ENCODE measurements at places on chromosomes 3 and 15. TPM values are rescaled to one million over a fixed set of nuclear protein-coding genes. Genes with fewer than 3 reads are reported as not detected.

SGO1 gene
- total RNA-seq = 19.4 TPM

DNA sequence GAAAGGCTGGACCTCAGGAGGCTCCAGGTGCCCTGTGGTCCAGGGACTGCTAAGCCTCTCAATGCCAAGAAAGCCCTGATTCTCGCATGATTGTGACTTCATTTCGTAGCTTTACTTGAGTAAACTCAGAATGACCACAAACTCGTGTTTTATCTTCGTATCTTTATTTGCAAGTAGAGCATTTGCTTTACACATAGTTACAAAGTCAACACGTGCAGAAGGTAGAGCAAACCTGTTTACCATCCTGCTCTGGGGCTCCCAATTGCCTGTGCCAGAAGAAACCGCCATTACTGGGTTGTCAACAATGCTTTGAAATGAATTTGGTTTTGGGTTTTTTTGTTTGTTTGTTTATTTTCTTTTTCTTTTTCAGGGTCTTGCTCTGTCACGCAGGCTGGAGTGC lies 5.8 kb upstream of the MESP1 start:
- H3K27me3 ChIP-seq = no peaks in the 10 kb centered on the region
- no peak overlapping the region for H3K4me3 ChIP-seq
- DNase-seq = no peak
- H3K27ac ChIP-seq = no peak overlapping the region

- H3K36me3 ChIP-seq = no peaks in the 10 kb centered on the region
- no peaks in the 10 kb centered on the region for H3K27me3 ChIP-seq
- no peak overlapping the region for H3K27ac ChIP-seq
- H3K4me3 ChIP-seq = no peak overlapping the region
- no peak for DNase-seq
Measured at GRCh38 chr15:71753346-71753745, 57.0 kb upstream of the NR2E3 start.

GRCh38 chr3:184339001-184339400 lies 1.6 kb downstream of the FAM131A start:
- no peaks in the 10 kb centered on the region for H3K27me3 ChIP-seq
- H3K27ac ChIP-seq = no peak overlapping the region
- H3K4me3 ChIP-seq = no peak overlapping the region
- peaks cover 19% of the 10 kb centered on the region for H3K4me1 ChIP-seq
- no peak for DNase-seq

GNL3 gene
- 233 TPM for total RNA-seq

HOMER2 gene
- total RNA-seq = 14.1 TPM

- H3K4me1 ChIP-seq = no peaks in the 10 kb centered on the region
- DNase-seq = no peak
- H3K4me3 ChIP-seq = no peak overlapping the region
- no peaks in the 10 kb centered on the region for H3K36me3 ChIP-seq
- no peaks in the 10 kb centered on the region for H3K27me3 ChIP-seq
Measured at GRCh38 chr3:55607175-55607574, 120.1 kb upstream of the WNT5A start.

HTR3C gene
- total RNA-seq = not detected

DNA sequence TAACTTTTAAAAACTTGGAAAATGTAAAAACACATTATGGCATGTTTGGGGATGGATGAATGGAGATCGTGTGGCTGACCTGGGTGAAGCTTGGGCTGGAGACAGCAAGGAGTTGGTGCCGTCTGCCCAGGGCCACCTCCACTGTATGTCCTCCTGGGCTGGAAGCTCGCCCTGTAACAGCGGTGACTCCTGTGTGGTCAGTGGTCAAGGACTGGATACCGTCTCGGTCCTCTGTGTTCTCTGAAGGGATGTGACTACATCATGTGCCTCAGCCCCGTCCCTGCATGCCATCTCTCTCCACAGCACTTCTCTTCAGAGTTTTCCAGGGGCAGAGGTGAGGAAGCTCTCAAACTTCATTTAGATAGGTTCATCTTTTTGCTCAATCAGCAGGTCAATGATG lies 9.5 kb downstream of the LIMD1 start:
- H3K36me3 ChIP-seq = no peaks in the 10 kb centered on the region
- H3K4me1 ChIP-seq = peaks cover 12% of the 10 kb centered on the region
- H3K27ac ChIP-seq = no peak overlapping the region
- no peak for DNase-seq

- no peaks in the 10 kb centered on the region for H3K27me3 ChIP-seq
- no peaks in the 10 kb centered on the region for H3K36me3 ChIP-seq
- no peaks in the 10 kb centered on the region for H3K4me1 ChIP-seq
- DNase-seq = no peak
- no peak overlapping the region for H3K27ac ChIP-seq
Measured at GRCh38 chr3:10371167-10371566, 50.3 kb upstream of the SEC13 start.

DNA sequence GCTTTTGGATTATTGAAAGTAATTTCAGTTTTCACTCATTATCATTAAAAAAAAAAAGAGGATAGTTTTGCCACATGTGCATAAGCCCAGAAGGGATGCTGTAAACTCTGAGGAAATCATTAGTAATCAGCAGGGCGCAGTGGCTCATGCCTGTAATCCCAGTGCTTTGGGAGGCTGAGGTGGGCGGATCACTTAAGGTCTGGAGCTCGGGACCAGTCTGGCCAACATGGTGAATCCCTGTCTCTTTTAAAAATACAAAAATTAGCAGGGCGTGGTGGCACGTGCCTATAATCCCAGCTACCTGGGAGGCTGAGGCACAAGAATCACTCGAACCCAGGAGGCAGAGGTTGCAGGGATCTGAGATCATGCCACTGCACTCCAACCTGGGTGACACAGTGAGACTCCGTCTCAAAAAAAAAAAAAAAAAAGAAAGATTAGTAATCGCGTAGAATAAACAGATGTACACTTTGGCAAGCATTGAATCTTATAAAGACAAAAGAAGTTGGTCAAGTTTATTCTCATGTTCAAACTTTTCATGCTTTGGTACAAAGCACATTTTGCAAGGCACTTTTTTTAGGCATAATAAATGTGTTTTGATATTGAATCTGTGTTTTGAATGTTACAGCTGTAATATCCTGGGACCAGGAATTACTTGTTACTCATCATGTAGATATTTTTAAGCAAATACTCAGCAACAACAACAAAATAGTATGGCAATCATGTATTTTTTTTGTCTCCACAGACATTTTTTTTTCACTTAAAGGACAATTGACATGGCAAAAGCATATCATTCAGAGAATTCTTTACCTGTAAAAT lies 93.2 kb upstream of the AGTR1 start:
- H3K4me3 ChIP-seq = no peak overlapping the region
- no peaks in the 10 kb centered on the region for H3K36me3 ChIP-seq
- H3K4me1 ChIP-seq = no peaks in the 10 kb centered on the region
- no peak overlapping the region for H3K27ac ChIP-seq
- DNase-seq = no peak

SV2B gene
- total RNA-seq = not detected

SAXO2 gene
- 1.6 TPM for total RNA-seq

DNA sequence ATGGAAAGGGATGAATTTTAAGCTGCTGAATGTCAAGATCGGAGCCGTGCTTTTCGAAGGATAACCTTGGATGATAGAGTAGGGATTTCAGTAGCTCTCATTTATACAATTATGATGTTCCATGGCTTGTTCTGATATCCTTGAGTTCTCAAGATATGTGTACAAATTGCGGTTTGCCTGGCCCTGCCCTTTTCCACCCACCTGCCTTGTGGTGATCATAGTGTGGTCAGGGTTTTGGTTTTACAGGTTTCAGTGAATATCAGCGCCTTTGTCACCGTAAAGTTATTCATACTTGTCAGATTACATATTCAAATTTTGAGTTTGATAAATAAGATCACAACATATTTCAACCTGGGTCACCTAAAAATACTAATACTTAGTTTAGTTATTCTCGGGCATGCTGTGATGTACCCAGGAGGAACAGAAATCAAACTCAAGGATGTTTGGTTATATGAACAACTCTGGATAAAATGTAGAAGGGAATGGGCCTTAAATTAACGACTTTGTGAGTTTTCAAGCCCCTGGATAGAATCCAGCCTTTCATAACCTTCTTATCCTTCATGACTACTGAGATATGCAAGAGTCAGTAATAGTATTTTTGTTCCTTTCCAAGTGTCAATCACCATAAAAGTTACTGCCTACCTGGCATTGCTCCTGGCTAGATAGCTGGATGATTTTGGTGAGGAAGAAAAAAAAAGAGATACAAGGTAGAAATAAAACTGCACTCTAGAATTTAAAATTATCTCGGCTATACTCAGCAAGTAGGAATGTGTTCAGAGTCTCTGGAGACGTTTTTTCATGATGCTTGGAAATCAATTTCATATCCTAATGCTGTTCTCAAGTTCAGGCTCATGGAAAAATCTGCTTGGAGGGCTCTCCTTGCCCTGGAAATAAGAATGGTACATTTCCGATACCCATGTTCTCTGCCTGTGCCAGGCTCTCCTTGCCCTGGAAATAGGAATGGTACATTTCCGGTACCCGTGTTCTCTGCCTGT lies 209.2 kb upstream of the TPRG1 start:
- no peak for DNase-seq
- no peak overlapping the region for H3K27ac ChIP-seq
- H3K27me3 ChIP-seq = no peaks in the 10 kb centered on the region

SCAANT1 gene
- not detected for total RNA-seq

PP2D1 gene
- total RNA-seq = not detected

TNNC1 gene
- total RNA-seq = 2.2 TPM

DNA sequence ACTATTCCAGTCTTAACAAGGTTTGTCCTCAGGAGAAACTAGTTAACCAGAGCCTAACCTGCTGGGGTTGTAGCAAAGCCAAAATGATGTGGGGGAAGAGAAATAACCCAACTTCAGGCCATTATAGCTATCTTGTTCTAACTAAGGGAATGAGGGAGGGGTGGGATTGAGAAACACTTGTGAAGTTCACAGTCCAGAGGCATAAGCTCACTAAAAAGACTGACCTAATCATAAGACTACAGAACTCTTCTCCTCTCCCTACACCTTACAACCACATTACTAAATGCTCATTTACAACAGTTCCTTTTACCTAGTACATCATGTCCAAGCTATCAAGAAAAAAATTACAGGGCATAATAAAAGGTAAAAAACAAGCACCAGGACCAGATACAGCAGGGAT lies 52.8 kb downstream of the UBE3A start:
- peaks cover 9% of the 10 kb centered on the region for H3K36me3 ChIP-seq
- H3K4me1 ChIP-seq = no peaks in the 10 kb centered on the region
- H3K27ac ChIP-seq = no peak overlapping the region
- no peak overlapping the region for H3K4me3 ChIP-seq

Data from CD8-positive, alpha-beta memory T cell (primary cell).